ENCODE measurements at places on chromosomes 11 and 22.
A peak's percentile ranks its signal among the peaks of the same experiment; 100 is the strongest.

DNA sequence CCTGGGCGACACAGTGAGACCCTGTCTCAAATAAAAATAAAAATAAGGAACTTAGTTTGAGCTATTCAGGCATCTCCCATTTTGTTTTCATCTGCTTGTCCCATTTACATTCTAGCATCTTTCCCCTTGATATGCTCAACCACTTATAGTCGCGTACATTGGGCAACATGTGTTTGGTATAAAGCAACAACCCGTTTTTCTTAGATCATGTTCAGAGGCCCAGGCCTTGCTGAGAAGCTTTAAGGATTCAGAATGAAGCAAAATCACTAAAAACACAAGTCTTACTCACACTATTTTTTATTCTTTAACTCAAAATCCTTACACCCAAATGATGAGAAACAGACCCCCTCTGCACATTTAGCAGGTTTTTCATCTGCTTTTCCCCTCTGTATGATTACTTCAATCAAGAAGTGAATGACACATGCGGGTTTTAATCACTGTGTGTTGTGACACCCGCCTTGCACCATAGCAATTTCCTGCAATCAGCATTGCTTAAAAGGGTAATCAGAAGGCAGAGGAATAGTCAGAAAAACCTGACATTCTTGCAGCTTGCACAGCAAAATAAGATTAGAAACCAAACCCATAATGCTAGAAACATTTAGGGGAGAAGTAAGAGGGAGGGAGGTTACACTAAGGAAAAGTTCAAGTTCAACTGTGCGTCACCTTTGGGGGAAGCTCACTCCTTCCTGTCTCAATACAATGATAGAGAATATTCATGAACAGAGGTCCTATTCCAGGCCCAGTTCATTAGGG is 25.9 kb downstream of the ALG9 start:
- DNase-seq: no peak

- DNase-seq: no peak
These were observed 112.4 kb downstream of the PDE2A start for GRCh38 chr11:72561856-72562255.

- DNase-seq: no peak
These were observed 25.9 kb downstream of the ALG12 start for GRCh38 chr22:49892226-49892899.

DNA sequence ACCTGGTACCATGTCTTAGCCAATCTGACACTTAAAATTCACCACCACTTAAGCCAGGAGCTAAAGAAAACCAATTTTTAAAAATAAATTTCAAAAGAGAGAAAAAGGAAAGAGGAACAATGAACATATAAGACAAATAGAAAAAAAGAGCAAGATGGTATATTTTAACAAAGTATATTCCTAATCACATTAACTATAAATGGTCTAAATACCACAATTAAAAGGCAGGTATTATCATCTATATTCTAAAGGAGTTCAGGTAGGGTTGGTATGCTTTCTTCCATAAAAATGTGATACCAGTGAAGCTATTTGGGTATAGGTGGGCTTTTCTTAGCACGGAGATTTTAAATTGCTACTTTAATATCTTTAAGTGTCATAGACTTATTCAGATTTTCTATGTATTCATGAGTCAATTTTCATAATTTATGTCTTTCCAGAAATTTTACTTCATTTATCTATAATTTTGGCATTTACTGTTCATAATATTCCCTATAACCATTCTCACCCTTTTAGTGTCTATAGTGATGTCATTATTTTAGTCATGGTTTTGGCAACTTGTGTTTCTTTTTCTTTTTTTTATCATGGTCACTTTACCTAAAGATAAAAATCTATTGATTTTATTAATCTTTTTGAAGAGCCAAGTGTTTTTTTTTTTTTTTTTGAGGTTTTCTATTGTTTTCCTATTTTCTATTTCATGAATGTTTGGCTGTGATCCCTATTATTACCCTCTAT is 56.5 kb upstream of the IGLL5 start:
- DNase-seq: no peak

DNA sequence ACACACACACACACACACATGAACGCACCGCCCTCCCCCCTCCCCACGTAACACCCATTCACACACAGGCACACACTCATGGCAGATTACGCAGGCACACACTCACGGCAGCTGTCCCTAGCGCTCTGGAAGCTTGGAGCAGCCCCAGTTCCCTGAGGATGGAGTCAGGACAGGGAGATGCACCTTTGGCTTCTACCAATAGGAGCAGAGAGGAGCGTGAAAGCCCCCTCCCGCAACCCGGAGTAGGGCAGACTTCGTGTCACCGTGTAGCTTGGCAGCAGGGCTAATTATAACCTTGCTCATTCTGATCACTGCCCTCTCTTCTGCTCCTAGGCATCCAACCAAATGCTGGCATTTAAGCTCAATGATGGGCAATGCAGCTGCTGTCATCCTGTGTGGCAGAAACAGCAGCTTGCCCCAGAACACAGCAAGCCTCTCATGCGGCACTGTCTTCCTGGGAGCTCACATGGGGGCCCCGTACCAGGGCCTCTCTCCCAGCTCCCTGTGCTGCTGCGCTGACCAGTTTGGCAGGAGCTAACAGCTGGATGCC is 31.9 kb downstream of the ANKK1 start:
- DNase-seq: no peak

DNA sequence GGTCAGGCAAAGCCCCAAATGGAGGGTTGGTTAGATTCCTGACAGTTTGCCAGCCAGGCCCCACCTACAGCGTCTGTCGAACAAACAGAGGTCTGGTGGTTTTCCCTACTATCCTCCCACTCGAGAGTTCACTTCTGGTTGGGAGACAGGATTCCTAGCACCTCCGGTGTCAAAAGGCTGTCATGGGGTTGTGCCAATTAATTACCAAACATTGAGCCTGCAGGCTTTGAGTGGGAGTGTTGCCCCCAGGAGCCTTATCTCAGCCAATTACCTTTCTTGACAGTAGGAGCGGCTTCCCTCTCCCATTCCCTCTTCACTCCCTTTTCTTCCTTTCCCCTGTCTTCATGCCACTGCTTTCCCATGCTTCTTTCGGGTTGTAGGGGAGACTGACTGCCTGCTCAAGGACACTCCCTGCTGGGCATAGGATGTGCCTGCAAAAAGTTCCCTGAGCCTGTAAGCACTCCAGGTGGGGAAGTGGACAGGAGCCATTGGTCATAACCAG is 4.7 kb upstream of the TTC36 start:
- DNase-seq: peak; percentile 46

DNA sequence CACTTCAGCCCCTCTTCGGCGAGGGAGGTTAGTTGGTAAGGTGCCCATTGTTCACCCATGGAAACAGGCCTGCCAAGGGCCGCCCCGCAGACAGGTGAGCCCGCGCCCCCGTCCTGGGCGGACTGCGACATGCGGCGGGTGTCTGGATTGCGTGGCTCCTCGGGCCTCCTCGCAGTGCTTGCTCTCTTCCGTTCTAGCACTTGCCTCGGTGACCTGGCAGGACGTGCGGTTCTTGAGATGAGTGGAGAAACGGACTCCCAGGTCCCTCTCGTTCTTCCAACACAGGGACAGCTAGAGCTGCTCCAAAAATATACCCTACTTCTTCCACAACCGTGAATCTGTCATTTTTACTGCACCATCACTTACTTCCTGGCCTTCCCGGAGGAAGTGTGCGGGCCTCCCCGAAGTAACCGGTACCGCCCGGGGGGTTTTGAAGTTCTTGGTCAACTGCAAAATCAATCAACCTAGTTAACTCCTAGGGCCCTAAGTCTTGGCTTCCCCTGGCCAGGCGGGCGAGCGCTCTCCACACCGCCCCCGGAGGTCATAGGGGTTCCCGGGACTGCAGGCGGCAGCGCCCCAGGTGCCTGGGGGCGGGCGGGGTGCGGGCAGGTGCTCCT is 745 bp upstream of the ZBTB44 start:
- DNase-seq: no peak

DNA sequence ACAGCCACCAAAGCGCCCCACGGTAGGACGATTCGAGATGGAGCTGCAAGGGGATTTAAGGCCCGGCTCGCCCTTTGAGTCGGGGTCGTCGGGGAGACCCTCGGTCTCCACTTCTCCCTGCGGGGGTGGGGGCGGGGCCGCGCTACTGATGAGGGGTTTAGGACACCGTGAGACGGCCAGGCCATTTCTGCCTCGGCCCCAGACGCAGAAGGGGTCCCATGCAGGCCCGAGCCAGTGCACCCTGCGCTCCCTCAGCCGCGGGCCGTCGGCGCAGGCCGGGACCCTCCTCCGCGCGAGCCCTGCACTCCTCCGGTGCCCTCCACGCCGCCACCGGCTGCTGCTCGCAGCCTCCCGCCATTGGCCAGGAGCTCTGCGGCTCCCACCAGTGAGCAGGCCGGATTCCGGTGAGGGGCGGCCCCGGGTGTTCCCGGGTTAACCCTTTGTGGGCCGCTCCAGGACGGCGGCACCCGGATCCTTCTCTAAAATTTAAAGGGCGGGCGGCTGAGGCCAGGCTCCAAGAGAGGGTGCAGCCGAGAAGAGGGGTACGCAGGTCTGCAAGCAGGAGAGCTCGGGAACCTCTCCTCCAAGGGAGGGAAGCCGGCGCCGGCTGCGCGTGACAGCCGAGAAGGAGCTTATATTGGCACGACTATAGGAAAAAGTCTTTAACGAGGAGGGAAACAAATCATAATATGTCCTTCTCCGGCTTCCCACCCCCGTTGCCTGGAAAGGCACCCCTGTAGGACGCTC is 18.0 kb downstream of the CREB3L1 start:
- peak; percentile 85 for DNase-seq

DNA sequence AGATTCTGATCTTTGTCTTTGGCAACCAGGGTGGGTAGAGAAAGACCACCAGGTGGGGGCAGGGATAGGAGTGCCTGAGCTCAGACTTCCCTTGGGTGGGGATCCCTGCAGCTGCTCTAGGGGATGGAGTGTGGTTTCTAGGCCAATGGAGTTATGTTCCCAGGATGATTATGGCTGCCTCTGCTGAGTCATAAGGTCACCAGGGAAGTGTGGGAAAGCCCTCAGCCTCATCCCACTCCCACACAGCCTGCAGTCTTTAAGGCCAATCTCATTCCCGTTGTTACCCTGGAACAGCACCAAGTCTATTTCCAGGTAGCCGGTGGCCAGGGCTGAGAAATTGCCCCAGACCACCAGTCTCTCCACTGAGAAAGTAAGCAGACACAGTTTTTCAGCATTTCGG is 2269.3 kb upstream of the RAG2 start:
- no peak for DNase-seq

DNA sequence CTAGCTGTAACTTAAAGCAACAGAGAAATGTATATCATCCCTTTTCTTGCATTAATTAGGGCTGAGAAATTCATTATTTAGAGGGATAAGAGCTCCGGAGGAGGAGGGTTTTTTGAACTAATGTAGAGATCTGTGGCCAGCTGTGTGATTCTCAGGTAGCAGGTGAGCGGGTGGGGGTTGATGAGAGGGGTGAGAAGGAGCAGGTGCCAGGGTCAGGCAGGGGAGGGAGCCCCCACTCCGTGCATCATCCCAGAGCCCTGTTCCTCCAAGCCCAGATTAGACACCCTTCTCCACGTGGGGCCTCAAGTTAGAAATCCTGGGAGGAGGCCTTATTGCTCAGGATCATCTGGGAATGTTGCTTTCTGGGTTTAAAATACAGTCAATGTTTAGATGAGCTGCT is 24.9 kb downstream of the ZBTB16 start:
- DNase-seq: no peak

- DNase-seq: no peak
These were observed 34.4 kb upstream of the HEPHL1 start for GRCh38 chr11:93986716-93987115.

GRCh38 chr11:30392221-30392784 is 69.4 kb downstream of the ARL14EP start:
- DNase-seq: no peak

- DNase-seq: no peak
These were observed 34.3 kb downstream of the ETS1 start for GRCh38 chr11:128552783-128553661.

- DNase-seq: no peak
These were observed 19.2 kb downstream of the TBX1 start for GRCh38 chr22:19779685-19780268.

GRCh38 chr11:88544656-88545280 is 207.2 kb upstream of the CTSC start:
- no peak for DNase-seq

DNA sequence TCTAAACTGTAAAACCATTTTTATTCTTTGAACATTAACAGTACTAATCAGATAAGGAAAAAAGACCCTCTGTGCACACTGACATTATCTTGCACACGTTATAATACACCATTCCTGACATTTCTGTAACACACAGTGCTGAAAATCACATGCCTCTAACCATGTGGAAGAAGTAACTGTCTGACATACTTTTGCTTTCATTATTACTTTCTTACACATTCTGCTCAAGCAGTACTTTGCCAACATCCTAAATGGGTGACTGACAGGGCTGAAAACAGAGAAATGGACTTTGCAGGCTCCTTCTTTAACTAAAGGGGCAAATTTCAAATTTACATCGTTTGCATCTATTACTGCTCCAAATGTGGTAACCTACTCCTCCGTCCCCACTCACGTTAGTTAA is 22.8 kb upstream of the TP53AIP1 start:
- DNase-seq: no peak

DNA sequence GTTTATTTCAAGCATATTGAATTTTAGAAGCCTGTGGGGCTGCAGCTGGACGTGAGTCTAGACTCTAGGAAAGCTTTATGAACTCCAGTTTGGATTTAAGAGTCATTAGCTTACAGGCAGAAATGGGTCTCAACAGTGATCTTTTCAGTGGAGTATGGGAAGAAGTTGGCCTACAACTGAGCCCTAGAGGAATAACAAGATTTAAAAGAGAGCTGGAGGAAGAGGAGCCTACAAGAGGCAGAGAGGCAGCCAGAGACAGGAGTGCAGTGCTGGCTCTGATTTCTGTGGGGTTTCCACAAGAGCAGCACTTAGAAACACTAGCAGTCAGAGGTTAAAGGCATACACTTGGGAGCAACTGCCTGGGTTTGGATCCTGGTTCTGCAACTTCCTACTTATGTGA is 17.9 kb downstream of the APOL5 start:
- no peak for DNase-seq

DNA sequence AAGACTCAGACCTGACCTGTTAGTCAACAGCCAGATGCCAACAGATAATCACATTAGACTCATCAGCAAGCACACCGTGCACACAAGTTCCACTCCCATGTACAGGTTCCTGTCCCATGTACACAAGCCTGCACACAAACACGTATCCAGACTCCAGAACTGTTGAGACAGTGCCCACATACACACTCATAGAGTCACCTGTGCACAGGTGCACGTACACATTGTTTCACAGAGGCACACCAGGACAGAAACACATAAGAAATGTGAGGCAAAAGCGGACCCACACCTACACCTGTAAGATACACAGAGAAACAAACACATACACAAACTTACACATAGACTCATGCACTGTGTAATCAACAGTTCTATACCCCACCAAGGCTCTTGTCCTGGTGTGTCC is 2.7 kb upstream of the ZNF74 start:
- no peak for DNase-seq

GRCh38 chr11:93537767-93538261 is 5.4 kb downstream of the SMCO4 start:
- DNase-seq: no peak

GRCh38 chr22:37533995-37534394 is 14.8 kb upstream of the CARD10 start:
- DNase-seq: no peak

GRCh38 chr11:121554552-121554951 is 101.8 kb upstream of the SORL1-AS1 start:
- no peak for DNase-seq

Data from BE2C (cell line).